ENCODE measurements at places on chromosomes 1 and 21.

DNA sequence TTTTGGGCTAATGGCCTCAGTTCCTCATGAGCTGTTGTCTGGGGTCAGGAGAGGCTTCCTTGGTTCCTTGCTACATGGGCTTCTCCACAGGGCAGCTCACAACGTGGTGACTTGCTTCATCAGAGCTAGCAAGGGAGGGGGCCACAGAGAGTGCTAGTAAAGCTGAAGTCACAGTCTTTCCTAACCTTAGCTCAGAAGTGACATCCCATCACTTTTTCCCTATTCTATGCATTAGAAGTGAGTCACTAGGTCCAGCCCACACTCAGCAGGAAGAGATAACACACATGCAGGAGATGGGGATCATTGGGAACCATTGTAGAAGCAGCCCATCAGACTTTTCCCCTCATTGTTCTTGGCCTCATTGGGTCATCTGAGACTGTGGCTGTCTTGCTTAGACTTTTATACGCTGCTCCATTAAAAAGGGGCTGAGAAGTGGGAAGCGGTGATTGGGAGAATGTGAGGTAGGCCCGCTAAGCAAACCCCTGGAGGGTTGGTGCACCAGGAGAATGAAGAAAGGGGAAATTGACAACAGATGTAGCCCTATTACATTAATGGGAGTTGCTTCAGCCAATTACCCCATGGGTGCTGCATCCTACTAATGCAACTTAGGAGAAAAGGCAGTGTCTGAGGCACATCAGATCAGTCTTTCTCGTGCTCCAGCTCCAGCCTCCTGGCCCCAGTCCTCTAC is 22.1 kb upstream of the IGSF21 start:
- DNase-seq = no peak

DNA sequence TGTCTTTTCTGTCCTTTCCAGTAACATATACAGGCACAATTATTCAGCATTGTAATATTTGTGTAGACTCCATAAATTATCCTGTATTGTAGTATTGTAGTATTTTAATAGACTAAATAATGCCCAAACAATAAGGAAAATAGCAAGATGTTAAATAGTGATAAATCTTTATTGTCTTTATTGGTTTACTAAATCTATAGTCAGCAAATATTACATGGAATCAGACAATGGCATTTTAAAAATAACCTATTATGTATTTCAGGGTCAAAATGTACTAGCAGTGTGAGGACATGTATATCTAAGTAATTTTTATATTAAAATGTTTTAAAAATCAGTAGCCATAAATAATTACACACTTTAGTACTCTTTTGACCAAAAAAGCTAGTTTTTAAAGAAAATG is 202.3 kb downstream of the GREM2 start:
- no peak for DNase-seq

DNA sequence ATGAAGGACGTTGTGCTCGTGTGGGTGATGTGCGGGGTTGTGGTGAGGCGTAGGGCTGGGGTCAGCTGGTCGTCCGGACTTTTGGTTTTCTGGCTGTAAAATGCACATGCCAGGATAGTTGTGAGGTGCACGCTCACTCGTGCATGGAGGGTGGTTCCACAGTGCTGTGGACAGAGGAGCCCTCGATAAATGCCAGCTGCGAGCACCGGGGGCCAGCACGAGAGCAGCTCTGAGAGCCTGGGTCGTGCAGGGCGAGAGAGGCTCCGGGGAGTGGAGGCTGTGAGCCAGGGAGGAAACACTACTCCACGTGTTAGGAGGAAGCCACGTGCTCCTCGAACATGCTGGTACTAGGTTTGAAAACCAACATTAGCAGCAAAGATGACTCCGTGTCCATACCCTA is 39.4 kb downstream of the COL18A1 start:
- no peak for DNase-seq

DNA sequence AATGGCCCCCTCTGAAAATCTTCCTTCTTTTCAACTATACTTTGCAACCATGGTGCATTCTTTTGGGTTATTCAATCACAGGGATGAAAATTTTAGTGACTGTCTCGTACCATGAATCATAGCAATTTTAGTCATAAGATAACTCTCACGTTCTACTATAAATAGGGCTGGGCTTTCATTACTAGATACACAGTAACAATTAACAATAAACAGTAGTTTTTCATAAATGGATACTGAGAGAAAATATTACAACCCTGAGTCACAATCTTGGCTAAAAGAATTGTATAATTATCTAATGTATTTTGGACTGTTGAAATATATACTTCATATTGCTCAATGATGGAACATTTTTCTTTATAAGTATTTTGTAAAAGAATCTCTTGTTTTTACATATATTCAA is 96.1 kb downstream of the TEX35 start:
- peak; percentile 39 for DNase-seq

GRCh38 chr1:166603296-166603695 is 236.0 kb upstream of the POGK start:
- no peak for DNase-seq

- DNase-seq = no peak
Measured at GRCh38 chr21:41465176-41465781, 39.2 kb downstream of the MX1 start.

DNA sequence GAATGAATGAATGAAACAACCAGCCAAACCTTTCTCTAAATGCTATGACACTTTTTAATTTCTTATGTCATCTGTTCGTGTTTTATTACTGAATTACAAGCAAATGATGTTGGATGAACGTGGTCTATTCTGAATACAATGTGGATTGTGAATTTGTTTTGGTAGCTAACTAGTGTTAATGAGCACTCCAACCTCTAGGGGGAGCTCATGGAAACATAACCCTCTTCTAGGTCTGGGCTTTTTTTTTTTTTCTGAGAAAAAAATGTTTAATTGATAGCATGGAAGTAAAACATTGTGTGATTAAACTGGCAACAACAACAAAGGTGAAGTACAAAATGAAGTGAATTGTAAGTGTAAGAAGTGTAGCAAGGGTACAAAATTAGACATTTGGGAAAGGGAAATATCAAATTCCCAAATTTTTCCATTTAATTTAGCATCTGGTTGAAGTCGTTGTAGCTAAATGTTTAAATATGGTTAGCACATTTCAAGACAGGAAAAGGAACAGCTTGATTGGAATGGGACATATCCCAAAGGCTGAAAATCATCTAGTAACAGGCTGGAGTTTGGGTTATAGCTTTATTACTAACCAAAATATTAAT is 42.6 kb upstream of the PTGS2 start:
- peak; percentile 38 for DNase-seq

- no peak for DNase-seq
Measured at GRCh38 chr1:62022382-62022983, 172.2 kb upstream of the L1TD1 start.
